ENCODE measurements at places on chromosomes 12 and 14. TPM values are rescaled to one million over a fixed set of nuclear protein-coding genes. Genes with fewer than 3 reads are reported as not detected.

- no peak for DNase-seq
These were observed 29.7 kb downstream of the PLEKHG3 start for GRCh38 chr14:64733899-64734298.

GRCh38 chr12:132481771-132482745 lies 7.9 kb upstream of the FBRSL1 start:
- DNase-seq, result no peak

GRCh38 chr14:77007183-77007974 lies 21.1 kb downstream of the IRF2BPL start:
- DNase-seq, result no peak

DNA sequence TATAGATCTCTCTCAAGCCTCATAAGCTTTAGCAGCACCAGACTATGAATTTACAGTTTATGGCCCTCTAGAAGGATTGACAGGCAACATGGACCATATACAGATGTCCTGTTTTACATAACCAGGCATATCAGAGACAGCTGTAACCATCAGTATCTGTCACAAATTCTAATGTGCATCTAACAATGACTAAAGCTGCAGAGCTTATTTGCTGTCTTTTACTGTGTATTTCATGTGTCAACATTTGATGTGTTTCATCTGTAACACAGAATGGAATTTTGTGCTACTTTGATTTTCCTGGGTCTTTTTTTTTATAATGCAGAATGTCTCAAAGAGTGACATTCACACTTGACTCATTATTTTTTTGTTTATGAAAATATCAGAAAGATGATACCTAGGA lies 348.3 kb downstream of the SLC16A7 start:
- no peak for DNase-seq

DNA sequence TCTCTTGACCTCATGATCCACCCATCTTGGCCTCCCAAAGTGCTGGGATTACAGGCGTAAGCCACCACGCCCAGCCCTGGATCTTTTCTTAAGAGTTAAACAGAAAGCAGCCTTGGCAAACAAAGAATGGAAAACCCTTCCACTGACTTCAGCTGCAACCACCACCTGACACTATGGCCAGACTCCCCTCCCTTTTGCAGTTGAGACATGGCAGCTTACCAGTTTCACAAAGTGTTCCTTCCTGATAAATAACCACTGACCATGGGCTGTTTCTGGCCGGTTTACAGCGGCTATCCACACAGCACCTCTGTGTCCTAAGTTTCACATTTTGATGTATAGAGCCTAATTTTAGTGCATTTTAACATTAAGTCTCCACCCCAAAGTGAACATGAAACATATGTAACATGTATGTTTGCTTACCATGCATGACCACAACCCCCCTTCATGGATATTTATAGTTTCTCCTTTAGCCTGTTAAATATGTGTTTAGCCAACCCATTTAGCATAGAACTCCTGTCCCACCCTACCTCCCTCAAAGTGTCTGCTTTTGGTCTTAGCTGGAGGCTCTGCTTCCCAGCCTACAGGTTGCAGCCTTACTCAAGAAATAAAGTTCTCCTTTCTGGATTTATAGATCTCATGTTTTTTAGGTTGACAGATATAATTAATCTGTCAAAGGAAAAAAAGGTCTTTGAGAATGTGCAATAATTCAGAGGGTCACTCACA lies 32.7 kb upstream of the RAB21 start:
- DNase-seq, result no peak

ANKRD33 gene
- not detected for total RNA-seq
